ENCODE measurements at places on chromosomes 7 and 10. TPM values are rescaled to one million over a fixed set of nuclear protein-coding genes. Genes with fewer than 3 reads are reported as not detected.
A peak's percentile ranks its signal among the peaks of the same experiment; 100 is the strongest.

Gene OSBPL3
- total RNA-seq: 41.7 TPM

Gene ASAH2B
- total RNA-seq: 2.4 TPM

Gene PSD
- total RNA-seq: 0.45 TPM

Gene CELF2
- 33.0 TPM for total RNA-seq

Gene MLLT10
- 109 TPM for total RNA-seq

Gene TAS2R4
- 3.6 TPM for total RNA-seq

Gene ZNF438
- 19.2 TPM for total RNA-seq

Gene CNOT4
- total RNA-seq: 27.4 TPM

Gene ADAM12
- total RNA-seq: 0.92 TPM

- peak; percentile 43 for DNase-seq
Observed at GRCh38 chr10:43137717-43138020, 576 bp upstream of the CSGALNACT2 start.

DNA sequence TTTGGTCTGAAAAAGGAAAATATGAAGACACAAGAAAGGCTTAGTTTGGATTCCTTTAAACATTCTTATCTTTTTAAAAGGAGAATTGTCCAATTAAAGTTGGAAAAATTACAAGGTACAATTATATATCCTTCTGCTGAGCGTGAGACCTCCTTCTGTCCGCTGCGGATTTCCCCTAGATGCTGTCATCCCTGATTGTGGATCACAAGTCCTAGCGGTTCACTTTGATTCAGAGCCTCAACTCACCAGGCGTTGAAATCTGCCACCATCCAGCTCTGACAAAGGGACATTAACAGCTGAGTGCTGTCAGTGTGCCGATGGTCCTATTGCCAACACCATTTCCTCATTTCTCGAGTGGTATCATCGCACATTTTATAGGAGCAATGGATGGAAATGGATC, 73.1 kb upstream of the PTER start:
- no peak for DNase-seq

- no peak for DNase-seq
Observed at GRCh38 chr10:132207536-132208461, 21.1 kb downstream of the DPYSL4 start.

- no peak for DNase-seq
Observed at GRCh38 chr10:3749600-3749999, 35.4 kb downstream of the KLF6 start.

- DNase-seq: no peak
Observed at GRCh38 chr7:96315125-96315512, 6.8 kb downstream of the SLC25A13 start.

DNA sequence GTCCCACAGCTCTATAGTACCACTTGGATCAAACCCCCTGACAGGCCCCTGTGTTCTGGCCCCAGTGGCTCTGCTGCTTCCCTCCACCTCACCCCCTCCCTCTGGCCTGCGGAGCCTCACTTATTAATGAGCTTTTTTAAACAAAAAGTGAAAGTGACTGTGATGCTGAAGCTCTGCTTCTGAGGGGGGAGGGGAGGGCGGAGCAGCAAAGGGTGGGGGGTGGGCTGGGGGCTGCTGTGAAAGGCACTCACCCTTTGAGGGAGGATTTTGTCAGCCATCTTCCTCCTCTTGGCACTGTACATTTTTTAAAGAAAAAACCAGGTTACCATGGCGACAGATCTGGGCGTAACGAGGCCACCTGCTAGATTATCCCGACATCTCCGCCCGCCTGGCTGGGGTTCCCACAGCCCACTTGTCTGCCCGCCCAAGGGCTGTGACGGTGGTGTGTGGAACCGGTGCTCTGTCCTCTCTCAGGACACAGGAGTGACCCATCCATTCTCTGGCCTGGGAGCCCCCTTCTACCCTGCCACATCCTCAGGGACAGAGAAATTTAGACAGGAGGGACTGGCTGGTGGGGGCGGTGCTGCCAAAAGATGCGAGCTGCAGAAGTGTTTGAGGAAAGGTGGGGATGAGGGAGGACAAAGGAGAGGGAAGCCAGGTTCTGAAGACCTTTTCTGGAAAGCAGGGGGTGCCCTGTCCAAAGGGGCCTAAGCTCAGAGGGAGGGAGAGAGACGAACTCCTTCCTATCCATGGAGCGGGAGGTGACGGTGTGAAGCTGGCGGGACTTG, 4.9 kb downstream of the SMARCD3 start:
- DNase-seq: peak; percentile 27

DNA sequence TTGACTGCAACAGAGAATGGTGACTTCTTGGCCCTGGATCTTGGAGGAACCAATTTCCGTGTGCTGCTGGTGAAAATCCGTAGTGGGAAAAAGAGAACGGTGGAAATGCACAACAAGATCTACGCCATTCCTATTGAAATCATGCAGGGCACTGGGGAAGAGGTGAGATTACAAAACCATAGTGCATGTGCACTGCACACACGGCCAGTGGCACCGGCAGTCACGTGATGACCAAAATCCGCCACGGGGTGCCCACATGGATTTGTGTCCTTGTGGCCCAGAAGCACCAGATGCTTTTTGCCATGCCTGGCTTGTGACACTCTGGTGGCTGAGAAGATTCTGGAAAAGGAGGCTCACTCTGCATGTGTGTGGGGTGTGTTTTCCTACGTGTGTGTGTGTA, 32.4 kb downstream of the TACR2 start:
- DNase-seq: no peak

DNA sequence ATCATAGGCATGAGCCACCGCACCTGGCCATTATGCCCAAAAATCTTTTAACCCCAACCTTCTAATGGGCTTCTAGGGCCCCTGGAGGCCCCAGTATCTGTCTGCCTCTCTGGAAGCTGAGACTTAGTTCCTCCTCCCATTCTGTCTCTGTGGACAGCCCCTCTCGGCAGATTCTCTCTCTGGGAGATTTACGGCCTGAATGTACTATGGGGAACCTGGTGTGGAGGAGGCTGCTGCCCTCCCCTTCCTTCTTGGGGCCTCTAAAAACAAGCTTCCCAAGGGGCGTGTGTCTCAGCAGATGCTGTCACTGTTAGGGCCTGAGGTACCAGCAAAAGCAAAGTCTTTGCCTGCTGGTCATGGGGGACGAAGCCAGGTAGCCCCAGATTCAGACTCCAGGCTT, 35.8 kb upstream of the PRKAR1B start:
- DNase-seq: no peak

GRCh38 chr10:102195296-102195870, 30.7 kb upstream of the ELOVL3 start:
- DNase-seq: no peak

DNA sequence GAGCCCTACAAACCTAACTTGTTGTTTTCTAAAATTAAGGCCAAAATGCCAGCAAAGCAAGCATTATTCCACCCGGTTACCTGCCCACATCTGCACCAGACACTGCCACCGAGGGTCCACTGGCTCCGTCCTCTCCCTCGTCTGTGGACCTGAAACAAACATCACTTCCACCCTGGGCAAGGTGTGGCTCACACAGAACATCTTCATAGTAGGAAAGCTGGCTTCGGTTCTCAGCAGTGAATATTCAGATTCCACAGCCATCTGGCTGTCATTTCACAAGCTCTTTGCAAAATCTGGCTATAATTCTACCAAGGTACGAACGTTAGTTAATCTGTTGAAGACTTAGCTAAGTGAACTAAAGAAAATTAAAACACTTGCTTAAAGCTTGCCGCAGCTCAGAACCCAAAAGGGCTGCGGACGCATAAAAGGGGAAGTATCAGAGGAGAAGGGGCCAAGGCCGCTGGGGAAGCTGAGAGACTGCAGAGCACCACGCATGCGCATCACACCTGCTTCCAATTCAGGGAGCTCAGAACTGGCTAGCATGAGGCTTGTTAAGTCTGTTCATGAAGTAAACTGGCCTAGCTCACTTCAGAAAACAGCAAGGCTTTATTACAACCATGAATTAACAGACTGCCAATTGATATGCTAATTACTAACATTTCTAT, 46.1 kb downstream of the PTPRN2 start:
- no peak for DNase-seq

DNA sequence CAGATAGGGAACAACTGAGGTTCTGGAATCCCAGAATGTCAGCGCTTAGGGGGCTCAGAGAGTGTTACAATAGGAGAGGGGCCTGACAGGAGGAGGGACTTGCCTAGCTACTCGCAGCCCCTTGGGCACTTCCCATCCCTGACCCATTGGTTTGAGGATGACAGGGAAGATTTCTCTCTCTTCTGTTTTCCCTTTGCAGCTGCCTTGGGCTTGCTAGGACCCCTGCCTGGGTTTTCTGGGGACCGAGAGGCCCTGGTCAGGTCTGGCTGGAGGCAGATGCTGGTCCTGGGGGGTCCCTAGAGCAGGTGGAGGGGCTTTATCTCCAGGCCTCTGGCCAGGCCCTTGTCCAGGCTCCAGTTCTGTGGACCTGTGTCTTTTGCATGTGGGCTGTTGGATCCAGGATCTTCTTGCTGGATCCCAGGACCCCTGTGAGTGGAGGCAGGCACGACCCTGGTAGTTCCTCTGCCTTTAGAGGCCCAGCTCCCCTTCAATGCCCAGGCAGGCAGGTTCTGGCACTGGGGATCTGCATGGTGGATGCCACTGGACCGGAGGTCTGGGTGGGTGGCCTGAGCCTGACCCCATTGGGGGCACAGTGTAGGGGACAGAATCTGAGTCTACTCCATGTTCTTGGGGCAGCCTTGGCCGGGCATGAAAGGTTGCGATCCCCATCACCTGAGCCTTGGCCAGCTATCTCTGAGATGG, 26.9 kb downstream of the RAMP3 start:
- DNase-seq: no peak

DNA sequence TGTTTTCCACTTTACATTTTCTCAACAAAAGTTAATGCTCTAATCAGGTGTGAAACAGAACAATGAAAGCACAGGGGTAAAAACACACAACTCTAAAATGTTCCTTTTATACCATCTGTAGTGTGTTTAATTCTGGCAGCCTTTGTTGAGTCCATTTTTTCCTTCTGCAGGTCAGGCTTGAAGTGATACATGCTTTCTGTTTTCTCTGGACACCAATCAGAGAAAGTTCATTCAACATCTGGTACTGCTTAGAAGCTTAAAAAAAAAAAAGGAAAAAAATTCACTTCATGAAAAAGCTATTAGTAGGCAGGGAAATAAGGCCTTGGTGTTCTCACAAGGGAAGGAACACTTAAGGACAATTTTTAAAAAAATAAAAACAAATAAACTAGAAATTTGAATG, 231.3 kb upstream of the RHOBTB1 start:
- no peak for DNase-seq

DNA sequence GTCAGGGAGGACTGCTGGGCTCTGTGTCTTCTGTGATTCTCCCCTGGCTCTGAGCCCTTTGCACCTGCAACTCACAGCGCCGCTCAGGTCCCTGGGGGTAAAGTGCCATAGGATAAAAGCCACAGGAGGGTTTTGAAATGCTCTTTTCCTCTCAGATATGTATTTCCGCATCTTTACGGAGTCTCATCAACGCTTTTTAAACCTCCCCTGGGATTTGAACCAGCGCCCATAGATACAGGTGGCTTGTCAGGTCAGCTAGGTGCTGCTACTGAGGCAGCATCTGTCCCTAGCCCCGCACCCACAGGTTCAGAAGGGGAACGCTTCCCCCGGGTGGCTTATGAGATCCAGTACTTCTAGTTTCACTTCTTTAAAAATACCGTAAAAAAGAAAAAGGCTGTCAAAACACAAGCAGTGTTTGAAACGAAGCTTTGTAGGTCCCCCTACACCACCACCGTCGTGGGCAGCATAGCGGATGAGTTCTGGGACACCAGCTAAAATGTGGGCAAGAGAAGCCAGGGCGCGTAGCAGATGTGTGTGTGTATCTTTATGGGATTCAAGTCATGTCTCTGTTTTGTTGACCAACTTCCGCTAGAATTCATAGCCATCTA, 173.5 kb downstream of the CUX1 start:
- DNase-seq: no peak

DNA sequence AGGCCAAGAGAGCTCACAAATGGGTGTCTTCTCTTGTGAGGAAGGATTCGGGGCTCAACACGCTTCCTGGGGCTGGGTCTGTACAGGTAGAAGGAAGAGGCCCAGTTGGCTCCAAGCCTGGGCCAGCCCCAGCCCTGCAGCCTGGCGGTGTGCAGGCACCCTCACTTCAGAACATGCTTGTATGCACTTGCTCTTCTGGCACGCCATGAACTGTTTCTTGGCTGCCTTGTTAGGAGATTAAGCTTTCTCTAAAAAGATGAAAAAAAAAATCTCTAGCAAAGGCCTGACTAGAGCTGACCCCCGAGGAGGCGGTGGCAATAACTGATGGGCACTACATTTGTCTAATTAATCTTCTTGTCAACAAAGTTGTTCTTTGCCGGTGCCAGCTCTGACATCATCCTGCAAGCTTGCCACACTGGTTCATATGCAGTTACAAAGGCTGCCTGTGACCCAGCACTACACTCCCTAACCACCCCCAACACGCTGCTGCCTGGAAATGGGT, 94.7 kb downstream of the WDR11 start:
- peak; percentile 53 for DNase-seq

- DNase-seq: no peak
Observed at GRCh38 chr10:21688009-21688332, 153.9 kb downstream of the MLLT10 start.

GRCh38 chr10:6486309-6486708, 93.8 kb downstream of the PRKCQ start:
- no peak for DNase-seq

- DNase-seq: no peak
Observed at GRCh38 chr7:149741629-149742028, 31.8 kb downstream of the ZNF467 start.

- no peak for DNase-seq
Observed at GRCh38 chr7:46071076-46071475, 150.0 kb upstream of the IGFBP3 start.

- DNase-seq: no peak
Observed at GRCh38 chr7:92205987-92206386, 27.0 kb upstream of the LRRD1 start.

DNA sequence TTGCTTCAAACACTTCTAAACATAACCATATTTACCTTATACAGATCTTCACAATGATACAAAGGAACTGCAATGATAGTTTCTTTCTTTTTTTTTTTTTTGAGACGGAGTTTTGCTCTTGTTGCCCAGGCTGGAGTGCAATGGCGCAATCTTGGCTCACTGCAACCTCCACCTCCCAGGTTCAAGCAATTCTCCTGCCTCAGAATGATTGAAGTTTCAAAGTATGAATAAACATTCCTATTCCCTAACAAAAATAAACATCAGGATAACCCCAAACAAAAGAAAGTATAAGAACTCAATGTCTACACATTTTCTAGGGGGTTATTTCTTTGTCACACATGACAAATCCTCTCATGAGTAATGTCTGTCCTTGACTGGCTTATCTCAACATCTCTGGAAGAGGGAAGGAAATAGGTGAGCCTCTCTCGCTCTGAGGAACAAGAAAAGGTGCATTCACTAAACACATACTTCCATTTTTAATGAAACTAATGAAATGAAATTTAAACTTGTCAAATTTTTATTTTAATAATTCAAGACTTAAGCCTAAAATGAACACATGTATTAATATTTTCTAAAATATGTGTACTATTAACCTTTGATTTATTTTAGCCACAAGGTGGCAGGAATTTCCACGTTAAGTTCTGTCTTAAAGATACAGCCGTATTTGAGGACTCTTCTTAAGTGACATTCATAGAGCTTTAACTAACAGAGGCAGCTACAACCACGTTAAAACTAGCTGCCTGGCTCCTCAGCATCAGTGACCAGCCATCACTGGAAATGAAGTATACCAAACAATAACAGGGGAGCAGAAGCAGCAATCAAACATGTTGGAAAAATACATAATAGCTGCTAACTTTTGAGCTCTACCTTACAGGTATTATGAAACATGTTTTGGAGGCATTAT, 58.3 kb downstream of the MALSU1 start:
- no peak for DNase-seq

- DNase-seq: no peak
Observed at GRCh38 chr10:88110822-88111221, 247.4 kb downstream of the PTEN start.

Data from thyroid gland (tissue), 4 donors.